ENCODE measurements at places on chromosomes 12 and 14.

GRCh38 chr12:108696111-108696995 is 35.0 kb downstream of the CORO1C start:
- peak; percentile 78 for DNase-seq

DNA sequence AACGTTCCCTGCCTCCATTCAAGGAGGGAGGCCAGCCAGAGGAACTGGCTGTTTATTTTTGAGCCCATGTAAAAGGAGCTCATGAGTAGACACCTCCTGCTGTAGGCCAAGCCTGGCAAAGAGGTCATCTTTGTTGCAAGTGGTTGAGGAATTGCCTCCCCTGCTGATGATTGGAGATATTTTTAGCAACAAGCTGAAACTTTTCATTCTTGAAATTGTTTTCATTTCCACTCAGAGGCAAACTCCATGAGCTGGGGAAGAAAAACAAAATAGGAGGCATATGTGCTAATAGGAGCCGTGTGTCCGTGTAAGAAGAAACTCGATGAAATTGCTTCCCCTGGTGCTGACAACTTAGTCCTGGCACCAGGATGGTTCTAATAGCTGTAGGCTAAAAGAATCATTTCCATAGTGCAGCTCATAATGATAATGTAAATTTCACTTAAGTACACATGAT is 440.1 kb upstream of the FAR2 start:
- peak; percentile 59 for DNase-seq

GRCh38 chr12:57240066-57240921 is 10.7 kb downstream of the STAC3 start:
- peak; percentile 44 for DNase-seq

DNA sequence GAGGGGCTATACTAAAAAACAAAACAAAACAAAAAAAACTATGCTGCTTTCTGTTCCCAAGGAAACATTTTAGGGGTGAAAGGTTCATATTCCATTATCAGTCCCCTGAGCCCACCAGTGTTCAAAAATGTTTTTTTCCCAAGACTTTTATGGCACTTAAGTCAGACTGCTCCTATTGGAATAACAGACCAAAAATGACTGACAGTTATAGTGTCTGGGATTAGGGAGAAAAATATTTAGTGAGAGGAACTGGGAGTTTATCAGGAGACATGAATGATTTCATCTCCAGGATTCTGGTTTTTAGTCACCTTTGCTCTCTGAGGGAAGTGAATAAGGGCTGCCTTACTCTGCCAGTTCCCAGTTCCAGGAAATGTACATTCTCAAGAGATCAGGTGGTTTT is 68.0 kb downstream of the PDE3A start:
- no peak for DNase-seq

DNA sequence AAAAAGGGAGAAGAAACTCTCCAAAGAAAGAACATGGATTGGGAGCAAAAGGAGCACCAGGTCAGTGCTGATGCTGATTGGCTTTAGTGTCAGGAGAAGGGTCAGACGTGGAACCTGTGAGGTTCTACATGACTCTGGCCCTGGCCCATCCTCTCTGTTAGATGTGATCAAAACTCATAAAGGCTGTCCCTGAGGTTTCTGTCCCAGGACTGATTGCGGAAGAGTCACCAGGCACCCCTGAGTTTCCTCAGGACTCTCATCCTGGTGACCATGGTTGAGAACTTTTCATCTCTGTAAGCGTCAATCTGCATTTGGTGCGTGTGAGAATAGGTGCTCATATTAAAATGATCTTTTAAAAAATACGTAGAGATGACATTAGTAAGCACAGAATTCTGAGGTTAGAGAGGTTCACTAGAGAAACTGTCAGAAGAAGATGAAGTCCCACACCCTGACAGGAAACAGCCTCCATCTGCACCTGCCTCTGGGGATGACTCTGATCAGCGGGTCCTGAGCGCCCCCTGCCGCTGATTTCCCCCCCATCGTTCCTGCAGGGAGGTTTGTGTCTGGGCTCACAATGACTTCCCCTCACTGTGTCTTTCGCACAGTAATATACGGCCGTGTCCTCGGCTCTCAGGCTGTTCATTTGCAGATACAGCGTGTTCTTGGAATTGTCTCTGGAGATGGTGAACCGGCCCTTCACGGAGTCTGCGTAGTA is 741.8 kb downstream of the TMEM121 start:
- DNase-seq = no peak

DNA sequence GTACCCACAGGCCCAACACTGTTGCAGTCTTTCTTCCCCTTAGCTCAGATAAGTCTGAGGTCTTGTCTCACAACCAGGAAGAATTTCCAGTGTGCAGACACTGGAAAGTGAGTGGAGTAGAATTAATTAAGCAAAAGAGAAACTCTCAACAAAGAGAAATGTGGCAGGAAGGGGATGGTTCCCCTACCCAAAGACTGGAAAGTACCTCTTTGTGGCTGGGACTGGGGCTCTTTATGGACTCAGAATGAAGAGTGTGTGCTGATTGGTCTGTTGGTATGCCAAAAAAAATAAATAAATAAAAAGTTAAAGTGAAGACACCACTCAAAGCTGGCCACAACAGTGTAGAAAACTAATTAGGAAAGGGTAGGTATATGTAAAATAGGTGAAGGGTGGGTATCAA is 26.4 kb downstream of the GLIPR1L1 start:
- DNase-seq = no peak

DNA sequence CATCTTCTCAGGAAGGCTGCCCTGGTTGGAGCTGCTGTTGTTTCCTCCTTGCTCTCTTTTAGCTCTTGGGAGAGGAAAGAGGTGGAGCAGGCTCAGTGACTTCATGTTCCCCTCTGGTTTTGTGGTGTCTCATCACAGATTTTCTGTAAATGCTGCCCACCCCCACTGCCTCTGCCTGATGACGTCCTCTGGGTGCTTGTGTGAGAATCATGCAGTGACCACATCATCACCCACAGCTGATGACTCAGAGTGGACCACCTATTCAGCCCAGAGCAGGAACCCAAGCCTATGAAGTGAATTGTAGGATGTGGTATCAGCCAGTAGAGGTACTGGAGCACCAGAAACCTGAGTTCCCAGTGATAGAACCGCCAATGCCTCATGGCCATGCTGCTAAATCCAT is at the start of gene GZMB:
Gene GZMB (minus strand): TSS at position 33 of the 400 bp plus-strand sequence. CDS start 30 bp downstream, at position 3.
- DNase-seq = no peak

GRCh38 chr14:79417961-79418360 is 793.3 kb downstream of the DIO2 start:
- DNase-seq = no peak

DNA sequence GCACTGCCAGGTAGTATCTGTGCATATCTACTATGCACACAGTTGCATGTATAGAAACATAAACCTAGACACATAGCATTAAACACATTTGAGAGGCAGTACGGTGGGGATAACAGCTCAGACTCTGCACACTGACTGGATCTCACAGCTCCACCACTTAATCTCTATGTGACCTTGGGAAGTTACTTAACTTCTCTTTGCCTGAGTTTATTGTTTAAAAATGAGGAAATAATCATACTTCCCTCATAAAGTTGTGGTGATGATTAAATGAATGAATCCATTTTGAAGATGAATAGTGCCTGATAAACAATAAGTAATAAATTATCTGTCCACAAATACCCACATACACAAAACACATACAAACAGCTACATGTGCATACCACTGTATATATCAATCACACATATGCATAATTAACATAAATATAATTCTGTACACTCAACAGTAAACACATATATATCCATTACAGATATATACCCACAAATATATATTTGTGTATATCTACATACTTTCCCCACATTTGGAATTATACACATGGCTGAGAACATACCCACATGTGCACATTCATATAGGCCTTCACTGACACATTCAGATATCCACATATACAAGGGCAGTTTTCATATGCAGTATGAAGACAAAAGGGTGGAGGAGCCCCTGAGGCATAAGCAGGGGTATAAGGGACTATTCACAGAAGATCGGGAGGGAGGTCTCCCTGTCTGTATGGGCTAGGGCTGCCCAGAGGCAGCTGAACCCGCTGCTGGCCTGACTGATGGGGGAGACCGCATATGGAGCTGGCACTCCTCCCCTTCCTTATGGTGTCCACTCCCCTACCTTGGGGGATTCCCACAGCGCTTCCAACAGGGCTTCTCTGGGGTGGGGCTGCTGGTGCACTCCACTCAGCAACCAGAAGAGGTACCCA is 5.9 kb downstream of the CDH24 start:
- no peak for DNase-seq

DNA sequence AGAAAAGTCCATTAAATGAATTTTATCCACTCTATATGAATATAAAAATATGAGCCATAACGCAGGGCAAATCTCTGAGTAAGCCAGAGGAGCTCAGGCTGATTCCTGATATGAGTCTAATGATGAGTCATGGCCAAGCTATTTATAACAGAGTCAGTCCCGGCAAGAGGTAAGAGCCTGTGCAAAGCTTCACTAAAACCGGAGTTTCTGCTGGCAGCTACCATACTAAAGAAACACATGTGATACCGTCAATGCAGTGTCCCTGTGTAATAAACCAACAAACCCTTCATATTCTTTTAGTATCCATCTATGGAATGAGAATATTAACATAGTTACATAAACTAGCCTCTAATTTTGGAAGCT is 319.4 kb downstream of the KCNC2 start:
- peak; percentile 82 for DNase-seq

GRCh38 chr12:120231316-120232011 is 30.6 kb upstream of the RPLP0 start:
- DNase-seq = peak; percentile 79

DNA sequence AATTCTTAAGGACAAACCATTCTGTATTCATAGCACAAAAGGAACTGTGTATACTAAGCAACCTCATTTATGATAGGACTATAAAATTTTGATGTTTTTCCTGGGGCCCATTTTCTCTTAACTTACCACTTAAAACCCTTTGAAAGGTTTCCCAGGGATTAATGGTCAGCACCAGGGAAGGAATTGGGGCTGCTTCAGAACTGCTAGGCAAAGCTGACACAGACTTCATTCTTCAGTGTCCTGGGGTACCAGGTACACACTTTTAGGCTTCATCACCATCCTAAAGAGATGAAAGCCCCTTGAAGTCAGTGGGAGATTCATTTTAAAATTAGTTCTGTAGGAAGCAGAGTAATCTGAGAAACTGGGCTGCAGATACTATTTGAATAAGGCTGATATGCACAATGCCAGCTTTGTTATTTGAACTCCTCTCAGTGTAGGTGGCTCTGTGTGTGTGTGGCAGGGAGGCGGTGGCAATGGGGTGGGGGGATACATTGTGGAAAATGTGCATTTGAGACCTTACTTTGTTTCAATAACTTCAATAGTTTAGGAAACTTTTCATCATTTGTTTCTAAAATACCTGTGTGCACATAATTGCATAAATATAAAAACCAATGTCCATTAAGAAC is 329.3 kb upstream of the DCN start:
- no peak for DNase-seq

- no peak for DNase-seq
Observed at GRCh38 chr12:125503128-125503527, 437.9 kb downstream of the AACS start.

GRCh38 chr14:68627868-68628604 is 164.8 kb downstream of the ZFP36L1 start:
- no peak for DNase-seq

- DNase-seq = no peak
Observed at GRCh38 chr14:58737511-58737910, 99.7 kb downstream of the DACT1 start.

DNA sequence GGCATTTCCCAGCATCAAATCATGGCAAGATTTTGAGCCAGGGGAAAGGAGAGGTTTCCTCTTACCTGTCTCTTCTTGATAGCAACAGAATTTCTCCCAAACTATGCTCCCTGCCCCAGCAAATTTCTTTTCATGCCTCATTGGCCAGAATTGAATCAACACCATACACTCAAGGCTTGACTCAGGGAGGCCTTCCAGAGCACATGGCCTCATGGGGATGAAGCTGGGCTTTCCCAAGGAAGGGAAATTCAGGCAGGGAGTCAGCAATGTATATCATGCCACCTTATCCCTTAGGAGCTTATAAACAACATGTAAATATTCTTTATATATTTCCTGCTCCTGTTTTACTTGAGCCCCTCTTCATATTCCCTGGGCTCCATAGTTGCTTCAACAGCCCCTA is 62.1 kb downstream of the ARF6 start:
- DNase-seq = no peak

GRCh38 chr12:71426300-71427047 is 13.1 kb upstream of the LGR5 start:
- no peak for DNase-seq

- DNase-seq = no peak
Observed at GRCh38 chr12:40711121-40711520, 18.9 kb downstream of the CNTN1 start.

DNA sequence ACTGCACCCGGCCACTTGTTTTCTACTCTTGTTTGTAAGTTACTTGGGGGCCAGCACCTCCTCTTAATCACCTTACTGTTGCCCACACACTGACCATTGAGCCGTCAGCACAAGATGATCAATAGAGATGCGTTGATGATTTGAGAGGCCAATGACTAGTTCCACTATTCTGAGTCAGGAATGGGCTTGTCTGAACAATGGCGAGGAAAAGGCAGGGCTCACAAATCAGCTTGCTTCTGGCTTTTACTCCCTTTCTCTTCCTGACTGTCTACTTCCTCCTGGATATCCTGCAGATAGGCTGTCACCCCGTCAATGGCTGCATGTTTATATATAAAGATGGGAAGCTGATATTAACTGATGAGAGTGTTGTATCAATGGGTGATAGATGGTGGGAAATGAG is 29.1 kb upstream of the HDAC7 start:
- no peak for DNase-seq

GRCh38 chr12:82207556-82207955 is 150.6 kb downstream of the CCDC59 start:
- no peak for DNase-seq

- no peak for DNase-seq
Observed at GRCh38 chr12:65860600-65860999, 36.3 kb downstream of the HMGA2 start.

- no peak for DNase-seq
Observed at GRCh38 chr12:48996794-48997718, 2.1 kb downstream of the DDN start.

DNA sequence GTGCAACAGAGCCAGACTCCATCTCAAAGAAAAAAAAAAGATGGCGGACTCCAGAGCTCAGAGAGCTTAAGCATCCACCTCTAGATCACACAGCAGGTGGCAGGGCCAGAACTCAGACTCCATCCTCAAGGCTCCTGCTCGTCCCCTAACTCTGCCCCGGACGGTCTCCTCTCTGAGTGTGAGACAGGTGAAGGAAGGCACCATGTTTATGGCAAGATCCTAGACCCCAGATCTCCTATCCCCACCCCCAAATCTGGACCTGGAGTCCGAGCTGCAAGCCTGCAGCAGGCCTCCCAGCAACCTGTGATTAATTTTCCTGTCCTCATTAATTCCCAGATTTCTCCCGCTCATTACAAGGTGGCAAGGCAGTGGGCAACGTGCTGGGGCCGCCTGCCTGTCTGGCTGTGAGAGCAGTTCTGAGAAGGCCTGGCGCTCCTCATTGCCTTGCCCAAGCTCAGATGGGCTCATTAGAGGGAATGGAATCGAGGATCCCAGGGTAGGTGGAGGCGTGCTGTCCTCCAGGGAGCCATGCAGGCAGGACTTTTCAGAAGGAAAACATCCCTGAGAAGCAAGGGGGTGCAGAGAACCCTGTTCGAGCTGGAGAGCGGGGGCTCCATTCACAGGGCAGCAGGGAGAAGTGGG is 296.6 kb upstream of the RTL1 start:
- DNase-seq = no peak
